ENCODE measurements at places on chromosomes 4 and X.

DNA sequence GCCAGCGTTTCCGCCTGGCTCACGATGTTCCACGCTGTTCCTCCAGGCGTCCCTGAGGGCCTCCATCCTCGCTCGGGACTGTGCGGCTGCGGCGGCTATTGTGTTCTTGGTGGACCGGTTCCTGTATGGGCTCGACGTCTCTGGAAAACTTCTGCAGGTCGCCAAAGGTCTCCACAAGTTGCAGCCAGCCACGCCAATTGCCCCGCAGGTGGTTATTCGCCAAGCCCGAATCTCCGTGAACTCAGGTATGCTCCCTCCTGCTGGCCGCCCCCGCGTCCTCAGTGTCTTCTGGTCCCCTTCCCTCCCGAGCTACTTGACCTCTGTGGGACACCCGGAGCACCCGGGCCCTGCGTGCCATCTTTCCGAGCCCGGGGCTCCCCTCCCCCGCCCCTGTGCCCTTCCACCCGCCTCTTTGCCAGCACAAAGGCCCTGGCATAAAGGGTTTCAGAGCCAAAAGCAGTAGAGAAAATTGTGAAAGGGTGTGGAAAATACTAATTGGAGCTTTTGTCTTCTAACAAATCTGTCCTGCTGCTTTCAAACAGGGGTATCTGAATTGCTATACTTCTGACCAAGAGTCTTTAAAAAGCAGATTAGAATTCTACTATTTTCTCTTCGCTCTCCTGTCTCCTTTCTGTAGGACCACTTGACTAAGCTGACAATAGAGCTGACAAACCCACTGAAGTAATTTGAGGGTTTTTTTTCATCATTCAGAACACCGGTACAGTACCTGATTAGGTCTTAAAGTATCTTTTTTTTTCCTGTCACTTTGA lies 104.0 kb downstream of the NEUROG2 start:
- no peak for DNase-seq

- peak; percentile 33 for DNase-seq
Measured at GRCh38 chr4:153222707-153223426, 18.6 kb downstream of the TRIM2 start.

DNA sequence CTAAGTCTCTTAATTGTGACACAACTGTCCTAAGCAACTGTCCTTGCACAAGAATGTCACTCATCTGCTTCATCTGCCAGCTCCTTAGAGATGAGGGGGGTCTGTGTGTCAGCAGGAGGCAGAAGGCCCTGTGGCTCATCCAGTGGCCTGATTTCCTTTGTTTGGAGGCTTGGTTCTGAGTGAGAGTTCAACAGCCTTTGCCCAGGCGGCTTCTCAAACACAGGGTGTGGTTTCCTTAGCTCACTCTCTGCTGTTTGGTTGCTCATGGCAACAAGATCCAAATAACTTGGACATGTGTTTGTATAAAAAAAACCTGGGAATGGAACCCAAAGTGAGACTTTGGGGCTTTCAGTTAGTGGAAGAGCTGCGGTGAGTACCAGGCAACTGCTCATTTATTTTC lies 46.6 kb downstream of the MAP7D3 start:
- no peak for DNase-seq

- DNase-seq = no peak
Measured at GRCh38 chr4:119232286-119232685, 19.8 kb downstream of the USP53 start.

GRCh38 chrX:94051926-94052325 lies 377.9 kb downstream of the FAM133A start:
- no peak for DNase-seq

DNA sequence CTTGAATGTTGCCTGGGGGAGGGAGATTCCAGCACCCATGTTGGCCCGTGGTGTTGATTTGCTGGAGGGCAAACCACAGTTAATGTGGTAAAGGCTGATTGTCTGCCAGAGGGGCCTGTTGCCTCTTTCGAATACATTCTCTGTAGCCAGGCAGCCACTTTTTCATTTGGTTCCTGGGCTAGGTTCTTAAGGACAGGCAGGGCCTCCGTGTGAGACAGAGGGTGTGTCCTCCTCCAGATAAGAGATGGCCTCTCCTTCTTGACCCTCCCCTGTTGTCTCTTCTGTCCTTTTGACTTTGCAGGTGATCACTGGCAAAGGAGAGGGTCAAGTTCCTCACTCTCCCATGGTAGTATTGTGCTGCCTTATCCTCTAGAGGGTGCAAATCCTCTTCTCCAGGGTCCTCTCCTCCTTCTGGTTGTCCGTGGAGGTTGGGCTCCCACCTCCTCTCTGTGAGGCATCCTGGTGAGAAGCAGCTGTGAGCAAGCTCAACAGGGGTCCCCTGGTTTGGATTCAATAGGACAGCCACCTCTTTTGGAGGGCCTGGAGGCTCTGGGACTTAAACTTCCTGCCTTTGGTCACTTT lies 44.9 kb downstream of the ZNF182 start:
- DNase-seq = no peak

DNA sequence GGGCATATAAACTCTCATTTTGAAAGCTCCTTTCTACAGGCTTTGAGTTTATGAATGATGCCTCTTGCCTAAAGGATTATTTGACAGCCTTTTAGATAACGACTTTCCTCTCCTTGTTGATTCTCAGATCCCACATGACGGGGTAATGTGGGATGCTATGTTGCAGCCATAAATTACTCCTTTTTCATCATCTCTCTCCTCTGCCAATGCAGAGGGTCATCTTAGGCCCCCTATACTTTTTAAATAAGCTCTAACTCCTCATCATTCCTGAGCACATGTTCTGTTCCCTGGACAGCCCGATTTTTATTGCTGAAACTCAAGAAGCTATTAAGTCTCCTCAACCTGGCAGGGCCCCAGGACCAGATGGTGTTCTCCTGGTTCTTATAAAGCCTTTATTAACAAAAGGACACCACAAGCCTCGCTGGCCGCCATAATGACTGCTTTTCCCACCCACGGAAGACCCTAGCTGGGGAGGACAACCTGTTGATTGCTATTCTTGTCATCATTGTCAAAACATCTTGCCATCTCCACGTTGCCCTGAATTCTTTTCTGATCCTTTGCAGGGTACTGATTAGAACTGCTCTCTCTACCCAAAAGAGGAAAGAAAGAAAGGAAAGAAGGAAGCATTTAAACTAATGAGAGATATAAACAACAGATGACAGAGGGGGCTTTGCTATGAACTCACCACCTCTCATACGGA lies 150.7 kb downstream of the DHX15 start:
- DNase-seq = no peak

DNA sequence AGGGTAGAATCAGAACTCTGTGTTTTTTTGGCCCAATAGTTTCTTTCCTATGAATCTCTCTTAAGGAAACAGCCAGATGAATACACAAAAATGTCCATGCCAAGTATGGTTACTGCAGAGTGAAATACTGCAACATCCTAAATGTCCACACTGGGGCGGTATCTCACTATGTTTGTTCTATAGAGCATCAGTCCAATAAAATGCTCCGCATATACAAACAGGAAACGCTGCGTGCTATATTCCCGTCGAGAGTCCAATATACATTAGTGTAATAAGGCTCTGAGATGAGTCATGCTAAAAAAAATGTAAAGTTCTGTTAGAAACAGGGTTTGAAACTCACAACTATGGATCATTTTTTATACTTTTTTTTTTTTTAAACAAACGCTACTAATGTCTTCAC lies 72.9 kb upstream of the ENOX2 start:
- no peak for DNase-seq

GRCh38 chr4:81607950-81608349 lies 136.2 kb upstream of the RASGEF1B start:
- DNase-seq = no peak

- DNase-seq = no peak
Measured at GRCh38 chr4:57265831-57266582, 155.8 kb upstream of the IGFBP7 start.

GRCh38 chr4:5812506-5813229 lies 80.2 kb downstream of the CRMP1 start:
- DNase-seq = peak; percentile 54

DNA sequence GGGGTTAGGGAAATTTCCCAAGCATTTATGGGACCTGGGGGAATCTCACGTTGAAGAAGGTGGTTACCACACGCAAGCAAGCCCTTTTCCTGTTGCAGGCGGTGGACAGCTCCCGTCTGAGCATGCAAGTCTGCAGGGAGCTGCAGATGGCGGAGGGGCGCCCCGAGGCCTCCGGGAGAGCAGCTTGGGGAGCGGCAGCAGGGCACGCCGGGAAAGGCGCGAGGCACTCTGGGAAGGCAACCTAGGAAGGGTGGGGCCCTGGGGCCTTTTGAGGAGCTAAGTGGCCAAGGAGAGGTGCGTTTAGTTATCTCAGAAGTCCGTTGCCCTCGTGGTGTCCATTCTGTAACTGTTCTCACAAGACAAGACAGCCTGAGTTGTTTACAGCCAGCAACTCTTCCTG lies 57.0 kb upstream of the SLC25A4 start:
- DNase-seq = no peak

- no peak for DNase-seq
Measured at GRCh38 chr4:77899607-77900006, 37.0 kb downstream of the MRPL1 start.

DNA sequence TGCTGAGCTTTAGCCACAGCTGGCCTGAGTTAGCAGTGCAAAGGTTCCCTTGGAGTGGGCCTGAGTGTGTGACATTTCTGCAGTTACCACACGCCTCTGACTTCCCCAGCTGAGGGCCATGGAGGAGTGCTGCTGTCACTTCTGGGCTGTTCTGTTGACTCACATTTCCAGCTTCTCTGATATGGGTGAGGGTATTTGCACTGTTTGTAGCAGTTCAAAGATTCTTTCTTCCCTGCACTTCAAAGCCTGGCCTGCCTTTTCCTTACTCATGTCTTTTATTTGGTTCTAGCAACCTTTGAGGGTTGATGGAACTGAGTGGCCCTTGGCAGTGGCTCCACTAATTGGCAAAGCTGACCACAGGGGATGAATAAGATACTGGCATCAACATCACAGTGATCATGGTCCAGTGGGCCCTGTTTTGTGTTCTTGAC lies 26.4 kb upstream of the SCML1 start:
- no peak for DNase-seq

GRCh38 chr4:118836301-118837120 lies 585 bp upstream of the SEC24D start:
- no peak for DNase-seq

GRCh38 chr4:8878421-8878820 lies 6.8 kb upstream of the HMX1 start:
- no peak for DNase-seq

- no peak for DNase-seq
Measured at GRCh38 chr4:188396037-188396436, 256.8 kb downstream of the TRIML1 start.

DNA sequence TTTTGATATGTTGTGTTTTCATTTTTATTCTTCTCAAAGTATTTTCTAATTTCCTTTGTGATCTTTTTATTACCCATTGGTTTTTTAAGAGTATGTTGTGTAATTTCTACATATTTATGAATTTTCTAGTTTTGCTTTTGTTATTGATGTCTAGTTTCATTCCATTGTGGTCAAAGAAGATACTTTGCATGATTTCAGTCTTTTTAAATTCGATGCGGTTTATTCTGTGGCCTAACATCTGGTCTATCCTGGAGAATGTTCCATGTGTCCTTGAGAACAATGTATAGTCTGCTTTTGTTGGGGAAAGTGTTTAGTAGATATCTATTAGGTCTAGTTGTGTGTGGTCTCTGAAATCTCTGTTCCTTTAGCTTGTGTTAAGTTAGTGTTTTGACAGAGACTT lies 46.2 kb downstream of the PPEF1 start:
- no peak for DNase-seq

DNA sequence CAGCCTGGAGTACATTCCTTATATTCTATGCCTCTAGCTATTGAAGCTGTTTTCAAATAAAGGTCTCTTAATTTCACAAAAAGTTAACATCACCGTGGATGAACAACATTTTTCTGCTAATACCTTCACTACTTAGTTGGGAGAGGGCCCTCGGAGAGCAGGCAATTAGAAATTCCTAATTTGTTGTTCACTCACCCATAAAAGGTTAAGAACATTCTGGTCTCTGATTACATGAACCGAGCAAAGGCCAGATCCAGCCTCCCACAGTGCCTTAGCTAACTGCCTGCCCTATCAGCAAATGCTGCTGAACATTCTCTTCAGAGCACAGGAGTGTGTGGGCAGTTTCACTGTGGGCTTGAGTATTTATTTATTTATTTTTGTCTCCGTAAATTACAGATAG lies 36.0 kb upstream of the TTC29 start:
- no peak for DNase-seq

DNA sequence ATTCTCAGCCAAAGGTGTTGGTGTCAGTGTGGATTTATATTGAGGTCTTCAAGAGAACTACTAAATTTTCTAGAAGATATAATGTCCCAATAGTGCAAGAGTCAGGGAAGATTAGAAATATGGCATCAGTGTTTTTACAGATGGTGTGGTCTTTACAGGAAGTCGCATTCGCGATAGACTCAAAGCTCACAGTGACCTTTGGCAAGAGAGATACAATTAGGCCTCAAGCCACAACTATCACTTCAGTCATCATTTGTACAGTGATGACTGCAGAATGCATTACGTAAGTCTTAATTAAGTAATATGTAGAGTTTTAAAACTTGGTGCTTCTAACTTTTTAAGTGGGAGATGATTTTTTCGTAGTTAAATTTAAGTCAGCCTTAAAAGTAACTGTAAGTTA lies 237.2 kb upstream of the FSTL5 start:
- DNase-seq = no peak

GRCh38 chrX:123184219-123184865 lies at the start of gene GRIA3:
GRIA3 (plus strand) TSS chrX:123184278; CDS start chrX:123184536, 258 bp downstream.
- DNase-seq = no peak

DNA sequence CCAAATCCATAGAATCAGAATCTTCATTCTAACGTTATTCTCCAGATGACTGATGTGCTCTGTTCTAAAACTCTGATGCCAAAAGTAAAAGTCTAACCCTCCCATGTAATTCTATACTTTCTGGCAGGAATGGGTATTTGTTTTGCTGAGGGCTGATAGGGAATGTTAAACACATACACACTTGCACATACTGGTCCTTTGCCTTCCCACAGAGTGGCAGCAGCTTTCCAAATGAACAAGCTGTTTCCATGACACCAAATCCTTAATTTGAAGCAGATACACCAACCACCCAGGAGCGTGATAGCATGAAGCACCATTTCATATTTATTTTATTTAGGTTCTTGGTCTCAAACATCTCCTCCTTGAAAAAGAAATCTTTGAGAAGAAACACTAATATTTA lies 155.5 kb upstream of the PRDX4 start:
- DNase-seq = no peak

Measured in GM12892 (cell line).